MV-4-11 (cell line): ENCODE measurements at places on chromosomes 3 and 15.

- no peak for DNase-seq
Observed at GRCh38 chr15:41727143-41727542, 47.1 kb upstream of the MAPKBP1 start.

- DNase-seq, result peak; percentile 70
Observed at GRCh38 chr15:45203182-45203581, 15.4 kb upstream of the SHF start.

DNA sequence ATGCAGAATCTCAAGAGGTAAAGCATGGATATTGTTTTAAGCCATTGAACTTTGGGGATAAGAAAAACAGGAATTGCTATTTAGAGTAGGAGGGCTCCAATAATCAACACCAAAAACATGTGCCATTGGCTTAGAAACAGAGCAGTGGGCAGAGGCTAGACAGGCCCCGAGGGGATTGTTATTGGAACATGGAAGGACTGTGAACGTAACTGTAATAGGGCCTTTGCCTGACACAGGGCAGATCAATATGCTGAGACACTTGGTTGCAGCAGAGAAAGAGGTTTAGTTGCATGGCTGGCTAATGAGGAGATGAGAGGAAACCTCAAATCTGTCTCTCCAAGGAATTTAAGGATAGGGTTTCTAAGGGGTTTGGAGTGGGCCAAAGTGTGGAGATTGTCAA, 36.9 kb upstream of the RAF1 start:
- DNase-seq, result no peak

DNA sequence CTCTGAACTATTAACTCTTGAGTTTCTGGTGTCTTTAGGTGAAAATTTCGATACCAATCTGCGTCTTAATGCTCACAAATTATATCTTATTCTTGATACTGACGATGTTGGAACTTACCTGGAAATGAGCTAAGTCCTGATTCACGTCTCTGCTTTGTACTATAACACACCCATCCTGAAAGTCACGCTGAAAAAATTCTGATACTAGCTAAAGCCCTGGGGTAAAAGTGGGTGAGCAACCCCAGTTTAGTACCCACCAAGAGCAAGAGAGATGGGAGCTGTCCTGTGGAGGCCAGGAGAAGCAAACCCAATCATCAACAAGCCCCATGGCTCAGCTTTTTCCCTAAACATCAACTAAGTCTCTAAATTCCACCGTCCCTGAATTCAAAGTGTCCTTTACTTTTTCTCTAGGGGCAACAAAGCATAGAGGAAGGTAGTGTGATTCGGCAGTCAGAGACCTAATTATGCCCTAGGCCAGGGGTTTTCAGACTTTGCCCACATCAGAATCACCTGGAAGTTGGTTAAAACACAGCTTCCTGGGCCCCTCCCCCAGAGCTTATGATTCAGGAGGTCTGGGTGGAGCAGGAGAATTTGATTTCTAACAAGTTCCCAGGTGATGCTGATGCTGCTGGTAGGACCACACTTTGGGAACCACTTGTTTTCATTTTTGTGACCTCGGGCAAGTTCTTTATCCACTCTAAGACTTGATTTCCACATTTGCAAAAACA, 90.2 kb downstream of the OSBPL10 start:
- DNase-seq, result no peak

DNA sequence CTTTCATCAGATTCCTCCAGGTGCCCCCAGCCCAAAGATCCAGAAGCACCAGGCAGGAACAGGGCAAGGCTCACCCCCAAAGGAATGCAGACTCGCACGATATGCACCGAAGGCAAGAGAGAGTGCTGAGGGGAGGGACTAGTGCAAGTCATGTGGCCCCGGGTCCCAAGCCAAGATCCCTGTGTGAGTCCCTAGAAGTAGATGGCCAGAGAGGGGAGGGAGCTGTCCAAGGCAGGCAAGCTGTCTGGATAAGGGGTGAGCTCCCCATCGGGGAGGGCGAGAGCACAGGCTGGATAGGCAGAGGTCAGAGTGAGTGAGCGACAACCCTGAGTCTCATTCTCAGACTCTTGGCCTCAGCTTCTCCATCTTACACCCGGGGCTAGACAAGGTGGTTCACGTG, 171.5 kb upstream of the LINGO1 start:
- no peak for DNase-seq

DNA sequence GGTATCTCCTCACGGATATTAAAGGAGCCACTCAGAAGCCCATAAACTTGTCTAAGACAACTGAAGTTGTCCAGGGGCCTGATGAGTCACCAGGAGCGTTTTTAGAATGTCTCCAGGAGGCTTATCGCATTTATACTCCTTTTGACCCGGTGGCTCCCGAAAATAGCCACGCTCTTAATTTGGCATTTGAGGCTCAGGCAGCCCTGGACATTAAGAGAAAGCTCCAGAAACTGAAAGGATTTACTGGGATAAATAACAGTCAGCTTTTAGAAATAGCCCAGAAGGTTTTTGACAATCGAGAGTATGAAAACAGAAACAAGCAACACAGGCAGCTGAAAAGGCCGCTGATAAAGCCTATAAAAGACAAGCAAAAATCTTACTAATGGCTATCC, 4.1 kb downstream of the DET1 start:
- peak; percentile 22 for DNase-seq

DNA sequence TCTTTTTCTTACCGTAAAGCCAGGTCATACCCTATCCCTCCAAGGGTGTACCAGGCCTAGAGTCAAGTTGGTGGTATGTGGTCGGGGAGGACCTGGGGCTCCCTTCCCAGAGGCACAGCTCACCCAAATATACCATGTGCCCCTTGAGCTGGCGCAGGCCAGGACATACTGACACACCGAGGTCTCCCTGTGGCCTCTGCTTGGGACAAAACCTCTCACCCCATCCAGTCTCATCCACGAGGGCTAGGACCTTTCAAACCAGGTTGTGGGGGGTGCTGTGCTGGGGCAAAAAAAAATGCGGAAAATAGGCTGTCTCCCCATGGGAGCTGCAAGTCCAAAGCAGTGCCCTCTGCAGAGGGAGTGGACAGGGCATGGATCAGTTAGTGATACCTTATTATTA, 22.8 kb downstream of the PTH1R start:
- DNase-seq, result no peak

GRCh38 chr3:23062582-23062981, 140.5 kb upstream of the UBE2E2 start:
- no peak for DNase-seq

DNA sequence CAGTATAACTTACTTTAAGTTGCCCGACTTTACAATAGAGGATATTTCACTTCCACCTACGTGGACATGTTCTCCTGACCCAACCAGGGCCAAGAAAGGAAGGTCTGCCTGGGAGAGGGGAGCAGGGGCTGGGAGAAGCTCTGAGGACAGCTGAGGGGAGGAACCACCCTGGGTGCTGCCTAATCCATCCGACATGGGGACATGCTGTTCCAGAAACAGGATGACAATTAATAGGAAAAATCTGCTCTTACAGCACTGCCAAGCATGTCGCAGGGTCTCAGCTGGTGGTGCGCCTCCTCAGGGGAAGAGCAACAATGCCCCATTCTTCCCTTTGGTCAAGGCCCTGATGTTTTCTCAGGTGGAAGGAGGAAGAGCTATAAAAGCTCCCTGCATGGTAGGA, 132.3 kb downstream of the NTRK3 start:
- no peak for DNase-seq
